Left forelimb (tissue), 1 donor: ENCODE measurements at places on chromosomes 4 and X.

- DNase-seq = no peak
Measured at GRCh38 chr4:3369781-3370674, 71.7 kb upstream of the HGFAC start.

DNA sequence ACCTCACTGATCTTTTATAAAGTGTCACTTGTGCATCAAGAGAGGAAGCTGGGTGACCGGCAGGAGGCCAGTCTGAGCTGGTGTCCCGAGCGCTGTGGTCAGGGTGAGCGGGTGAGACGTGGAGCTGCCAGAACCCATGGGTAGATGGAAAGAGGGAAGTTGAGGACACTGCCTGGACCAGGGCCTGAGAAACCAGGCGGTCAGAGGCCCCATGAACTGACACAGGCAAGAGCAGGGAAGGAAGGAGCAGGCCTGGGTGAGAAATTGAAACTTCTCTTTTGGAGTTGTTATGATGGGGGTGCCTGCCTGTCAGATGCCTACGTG, 192.6 kb downstream of the AFAP1 start:
- DNase-seq = no peak

- no peak for DNase-seq
Measured at GRCh38 chr4:139987502-139987850, 166.5 kb downstream of the MAML3 start.

GRCh38 chrX:94908648-94909047, 1234.6 kb downstream of the FAM133A start:
- DNase-seq = no peak

GRCh38 chr4:139552517-139553307, 3.3 kb downstream of the SETD7 start:
- no peak for DNase-seq

GRCh38 chr4:138870737-138871554, 144.6 kb upstream of the NOCT start:
- DNase-seq = peak; percentile 79

GRCh38 chrX:46209037-46209436, 336.2 kb downstream of the ZNF674 start:
- DNase-seq = no peak

DNA sequence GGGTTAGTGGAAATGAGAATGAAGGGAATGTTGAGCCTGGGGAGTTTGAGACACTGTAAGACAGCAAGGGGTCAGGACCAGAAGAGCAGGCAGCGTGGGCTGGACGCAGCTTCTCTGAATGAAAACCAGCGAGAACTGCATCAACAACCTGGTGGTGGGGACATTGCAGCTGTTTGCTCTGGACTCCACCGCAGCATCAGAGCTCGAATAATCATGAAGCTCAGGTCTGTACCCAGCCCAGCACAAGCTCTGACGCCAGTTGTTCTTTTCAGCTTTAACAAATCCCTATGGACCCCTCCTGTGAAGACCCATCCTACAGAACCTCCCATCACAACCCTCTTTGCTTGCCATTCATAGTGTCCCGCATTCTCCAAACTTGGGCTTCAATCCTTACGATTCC, 106.8 kb upstream of the PNPLA4 start:
- DNase-seq = no peak

GRCh38 chrX:142036116-142036515, 132.4 kb downstream of the MAGEC1 start:
- DNase-seq = no peak

GRCh38 chrX:13078739-13079444, 34.5 kb upstream of the FAM9C start:
- peak; percentile 60 for DNase-seq

DNA sequence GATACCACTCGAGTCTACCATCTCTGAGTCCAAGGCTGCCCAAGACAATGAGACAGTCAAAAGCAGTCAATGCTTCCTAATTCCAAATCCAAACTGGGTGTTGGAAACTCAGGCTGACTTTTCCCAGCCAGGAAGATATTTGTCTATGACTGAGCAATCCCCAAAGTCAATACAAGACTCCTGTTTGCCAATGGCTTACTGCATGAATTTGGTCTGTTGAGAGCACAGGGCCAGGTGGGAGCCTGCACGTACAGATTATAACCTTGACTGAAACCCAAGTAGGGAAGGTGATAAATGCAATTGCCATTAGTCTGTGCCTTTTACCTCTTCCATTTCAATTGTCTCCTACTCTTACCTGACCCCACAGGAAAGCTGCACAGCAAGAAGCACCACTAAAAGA, 72.6 kb upstream of the PPARGC1A start:
- DNase-seq = no peak
